Activated naive CD8-positive, alpha-beta T cell treated with anti-CD3 and anti-CD28 coated beads for 36 hours (primary cell): ENCODE measurements at places on chromosomes 16 and 17. TPM values are rescaled to one million over a fixed set of nuclear protein-coding genes. Genes with fewer than 3 reads are reported as not detected.

KRT33A gene
- total RNA-seq, result not detected

ACAP1 gene
- total RNA-seq, result 235 TPM

C16orf87 gene
- total RNA-seq, result 17.9 TPM

TOP2A gene
- 245 TPM for total RNA-seq
